Lung (tissue), 17 donors: ENCODE measurements at places on chromosomes 7 and 10. TPM values are rescaled to one million over a fixed set of nuclear protein-coding genes. Genes with fewer than 3 reads are reported as not detected.
A peak's percentile ranks its signal among the peaks of the same experiment; 100 is the strongest.

DNA sequence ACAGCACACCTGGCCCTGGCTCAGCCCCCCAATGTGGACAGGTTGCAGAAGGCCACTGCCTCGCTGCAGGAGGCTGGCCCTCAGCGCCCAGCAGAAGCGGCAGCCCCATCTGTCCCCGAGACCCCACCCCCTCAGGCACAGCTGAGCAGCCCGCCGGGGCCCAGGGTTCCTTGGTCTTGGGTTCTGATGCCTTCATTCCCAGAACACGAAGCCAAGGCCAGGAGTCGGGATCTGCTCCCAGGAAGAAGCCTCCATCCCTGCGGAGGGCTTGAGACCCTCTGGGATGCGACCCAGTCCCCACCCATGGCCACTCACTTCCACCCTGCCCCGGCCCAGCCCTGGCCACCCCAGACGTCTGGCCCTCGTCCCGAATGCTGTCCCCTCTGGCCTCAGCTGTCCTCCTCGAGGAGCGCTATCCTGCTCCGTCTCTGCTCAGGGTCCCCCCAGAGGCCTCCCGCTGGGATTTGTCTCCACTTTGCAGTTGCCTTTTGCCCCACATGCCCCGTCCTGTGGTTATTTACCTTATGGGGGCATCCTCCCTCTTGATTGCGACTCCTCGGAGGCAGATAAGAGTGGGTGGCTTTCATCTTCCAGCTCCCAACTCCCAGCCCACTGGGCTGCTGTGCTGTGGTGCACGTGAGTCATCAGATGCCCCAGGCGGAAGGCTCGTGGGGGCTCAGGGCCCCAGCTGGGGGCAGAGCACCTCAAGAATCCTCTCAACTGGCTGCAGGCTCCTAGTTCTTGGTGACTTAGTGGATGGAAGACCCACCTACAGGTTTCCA, 97.5 kb downstream of the MKI67 start:
- DNase-seq, result no peak

GRCh38 chr7:151013733-151014497, 10.4 kb downstream of the ATG9B start:
- peak; percentile 91 for DNase-seq

DNA sequence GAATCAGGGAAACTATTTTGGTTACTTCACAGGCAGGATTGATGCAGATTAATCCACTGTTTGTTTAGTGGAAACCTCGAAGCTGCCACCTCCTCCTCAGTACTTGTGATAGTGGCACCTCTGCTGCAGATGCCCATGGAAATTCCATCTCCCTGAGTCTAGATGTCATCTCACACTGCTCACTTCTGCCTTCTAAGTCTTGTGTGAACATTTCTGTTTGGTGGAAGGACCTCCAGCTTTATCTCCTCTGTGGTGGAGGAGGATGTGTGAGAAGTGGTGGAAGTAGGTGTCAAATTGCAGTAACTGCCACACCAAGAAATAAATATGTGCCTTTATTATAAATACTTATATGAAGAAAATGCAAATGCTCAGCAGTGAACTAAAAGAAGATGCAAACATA, 25.8 kb upstream of the GPR141 start:
- DNase-seq, result no peak

- DNase-seq, result peak; percentile 73
These were observed 36.2 kb upstream of the GTF2IRD1 start for GRCh38 chr7:74417419-74417971.

- no peak for DNase-seq
These were observed 32.8 kb downstream of the MRPS33 start for GRCh38 chr7:140981951-140982350.

DNA sequence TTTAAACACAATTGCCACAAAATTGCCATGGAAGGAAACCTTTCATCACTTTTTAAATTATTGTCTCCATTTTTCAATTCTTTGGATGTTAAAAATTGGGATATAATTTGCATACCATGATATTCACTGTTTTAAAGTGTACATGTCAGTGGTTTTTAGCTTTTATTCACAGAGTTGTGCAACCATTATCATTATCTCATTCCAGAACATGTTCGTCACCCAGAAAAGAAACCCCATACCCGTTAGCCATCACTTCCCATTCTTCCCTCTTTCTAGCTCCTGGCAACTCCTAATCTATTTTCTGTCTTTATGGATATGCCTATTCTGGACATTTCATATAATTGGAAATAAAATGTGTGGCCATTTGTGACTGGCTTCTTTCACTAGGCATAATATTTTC, 260.3 kb upstream of the FERD3L start:
- no peak for DNase-seq

GRCh38 chr7:22885797-22886261, 63.2 kb upstream of the TOMM7 start:
- no peak for DNase-seq

DNA sequence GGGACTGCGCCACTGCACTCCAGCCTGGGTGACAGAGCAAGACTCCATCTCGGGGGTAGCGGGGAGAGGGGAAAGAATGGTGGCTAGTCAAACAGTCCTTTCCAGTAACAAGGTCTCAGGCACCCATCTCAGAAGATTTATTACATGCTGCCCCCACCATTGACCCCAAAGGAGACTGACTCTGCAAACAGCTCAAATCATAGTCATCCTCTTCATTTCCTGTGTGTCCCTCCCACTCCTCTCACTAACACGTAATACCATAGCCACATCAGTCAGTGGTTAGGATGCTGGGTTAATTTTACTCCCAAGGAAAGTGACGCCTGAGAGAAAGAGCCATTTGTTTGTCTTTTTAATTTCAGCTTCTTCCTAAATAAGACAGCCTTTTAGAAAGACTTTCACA, 56.6 kb upstream of the BET1 start:
- no peak for DNase-seq

GRCh38 chr10:75773813-75774782, 342.7 kb downstream of the LRMDA start:
- DNase-seq, result peak; percentile 79

GRCh38 chr10:95308389-95309302, 17.8 kb upstream of the PDLIM1 start:
- no peak for DNase-seq

DNA sequence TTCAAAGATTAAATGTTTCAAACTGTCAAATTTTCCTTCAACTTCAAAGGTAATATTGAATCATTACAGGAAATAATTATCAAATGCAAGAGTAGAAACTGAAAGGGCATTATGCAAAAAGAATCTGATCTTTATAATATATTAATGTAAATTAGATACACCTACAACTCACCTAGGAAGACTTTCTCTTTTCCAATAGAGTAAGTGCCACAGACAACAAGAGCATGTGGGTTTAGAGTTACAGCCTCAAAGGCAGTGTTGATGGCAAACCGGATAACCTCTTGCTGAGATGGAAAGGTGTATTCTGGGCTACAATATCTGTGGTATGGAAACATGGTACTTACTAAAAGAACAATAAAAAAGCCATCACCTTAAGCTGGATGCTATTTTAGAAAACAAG, 11.7 kb downstream of the DCLRE1A start:
- DNase-seq, result no peak

DNA sequence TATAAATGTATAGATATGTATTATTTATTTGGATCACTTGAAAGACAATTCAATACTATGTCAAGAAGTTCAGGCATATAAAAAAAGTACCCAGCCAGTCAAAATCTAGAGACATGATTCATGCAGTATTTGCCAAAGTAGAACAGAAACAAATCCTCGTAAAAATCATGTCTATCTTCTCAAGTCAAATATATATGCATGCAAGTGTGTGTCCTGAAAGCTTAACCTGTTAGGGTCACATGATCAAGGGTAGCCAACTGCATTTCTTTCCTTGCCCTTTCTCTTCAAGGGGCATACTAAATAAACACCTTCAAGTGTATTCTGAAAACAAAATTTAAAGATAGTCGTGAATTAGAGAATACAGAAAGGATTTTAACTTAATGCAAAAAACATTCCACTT, 107.0 kb downstream of the HIBADH start:
- no peak for DNase-seq

GRCh38 chr10:71671994-71672946, 47.3 kb downstream of the C10orf105 start:
- DNase-seq, result peak; percentile 76

GRCh38 chr10:90089719-90090118, 388.3 kb downstream of the KIF20B start:
- DNase-seq, result no peak

DNA sequence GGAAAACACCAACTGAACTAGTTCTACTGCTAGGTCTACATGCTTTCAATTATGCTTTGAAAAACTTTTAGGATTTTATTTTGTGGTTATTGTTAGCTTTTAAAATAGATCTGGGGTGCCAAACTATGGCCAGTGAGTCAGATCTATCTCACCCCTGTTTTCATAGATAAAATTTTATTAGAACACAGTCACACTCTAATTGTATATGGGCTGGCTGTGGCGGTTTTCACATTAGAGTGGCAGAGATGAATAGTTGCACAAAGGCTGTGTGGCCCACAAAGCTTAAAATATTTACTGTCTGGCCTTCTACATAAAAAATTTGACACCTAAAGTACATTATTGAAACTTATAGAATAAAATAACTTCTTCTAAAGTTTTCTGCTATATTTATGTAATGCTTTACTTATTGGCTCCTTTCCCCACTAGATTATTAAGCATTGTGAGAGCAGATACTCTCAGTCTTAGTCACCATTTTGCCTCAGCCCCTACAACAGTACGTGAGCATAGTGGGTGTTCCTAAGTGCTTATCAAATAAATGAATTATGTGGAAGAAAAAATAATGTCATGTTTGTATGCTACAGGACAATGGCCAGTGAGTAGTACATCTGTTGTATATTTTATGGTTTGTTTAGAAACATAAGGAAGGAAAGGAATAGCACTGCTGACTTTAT, 5.4 kb upstream of the SUV39H2 start:
- no peak for DNase-seq

DNA sequence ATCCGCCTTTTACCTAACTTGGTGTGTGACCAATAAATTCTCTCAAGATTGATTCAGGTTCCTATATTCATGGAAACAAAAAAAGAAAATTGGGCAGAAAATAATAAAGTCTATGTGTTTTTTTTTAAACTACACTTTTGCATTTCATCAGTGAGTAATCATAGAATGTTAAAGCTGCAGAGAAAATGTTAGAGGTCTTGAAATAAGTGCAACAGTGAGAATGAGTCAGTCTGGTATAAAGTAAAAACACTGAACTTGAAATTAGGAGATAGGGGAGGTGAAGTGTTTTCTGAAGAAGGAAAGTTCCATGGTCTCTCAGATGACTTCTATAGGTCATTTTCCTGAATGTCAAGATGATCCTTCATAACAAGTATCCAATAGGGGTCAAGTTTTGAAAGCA, 202.6 kb upstream of the NRP1 start:
- DNase-seq, result no peak

GRCh38 chr7:33423646-33424020, 294.3 kb downstream of the BBS9 start:
- no peak for DNase-seq

GRCh38 chr10:1363446-1364121, 307.4 kb downstream of the WDR37 start:
- DNase-seq, result no peak

GRCh38 chr7:38327637-38328036, 54.2 kb upstream of the TARP start:
- no peak for DNase-seq

- peak; percentile 91 for DNase-seq
These were observed 43.4 kb downstream of the FOXL3 start for GRCh38 chr7:333393-333764.

DNA sequence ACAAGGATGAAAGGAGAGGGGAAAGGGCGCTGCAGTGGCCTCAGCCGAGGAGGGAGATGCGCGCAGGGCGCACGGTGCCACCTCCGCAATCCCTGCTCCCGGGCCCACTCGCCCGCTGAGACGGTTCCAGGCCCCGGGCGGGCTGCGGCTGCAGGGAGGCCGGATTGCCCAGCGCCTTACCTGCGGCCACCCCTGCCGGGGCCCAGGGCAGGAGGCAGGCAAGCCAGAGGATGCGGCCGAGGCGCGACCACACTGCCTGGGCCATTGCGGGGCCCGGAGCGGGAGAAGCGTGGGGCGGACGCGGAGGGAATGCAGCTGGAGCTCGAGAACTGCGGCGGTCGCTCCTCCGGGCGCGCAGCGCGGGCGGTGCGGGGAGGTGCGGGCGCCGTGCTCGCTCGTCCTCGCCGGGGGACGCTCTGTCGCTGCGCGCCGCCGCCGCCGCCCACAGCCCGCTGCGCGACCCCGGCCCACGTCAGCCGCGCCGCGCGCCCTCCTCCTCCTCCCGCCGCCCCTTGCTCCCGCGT, at the start of gene TMEM130:
TMEM130 (minus strand) TSS at position 418 of the 524 bp plus-strand sequence; CDS start at position 265, 153 bp downstream.
- DNase-seq, result no peak

GRCh38 chr10:11048707-11049278, 31.1 kb downstream of the CELF2 start:
- no peak for DNase-seq

- DNase-seq, result no peak
These were observed 58.2 kb downstream of the GLRX3 start for GRCh38 chr10:130194194-130194990.

DNA sequence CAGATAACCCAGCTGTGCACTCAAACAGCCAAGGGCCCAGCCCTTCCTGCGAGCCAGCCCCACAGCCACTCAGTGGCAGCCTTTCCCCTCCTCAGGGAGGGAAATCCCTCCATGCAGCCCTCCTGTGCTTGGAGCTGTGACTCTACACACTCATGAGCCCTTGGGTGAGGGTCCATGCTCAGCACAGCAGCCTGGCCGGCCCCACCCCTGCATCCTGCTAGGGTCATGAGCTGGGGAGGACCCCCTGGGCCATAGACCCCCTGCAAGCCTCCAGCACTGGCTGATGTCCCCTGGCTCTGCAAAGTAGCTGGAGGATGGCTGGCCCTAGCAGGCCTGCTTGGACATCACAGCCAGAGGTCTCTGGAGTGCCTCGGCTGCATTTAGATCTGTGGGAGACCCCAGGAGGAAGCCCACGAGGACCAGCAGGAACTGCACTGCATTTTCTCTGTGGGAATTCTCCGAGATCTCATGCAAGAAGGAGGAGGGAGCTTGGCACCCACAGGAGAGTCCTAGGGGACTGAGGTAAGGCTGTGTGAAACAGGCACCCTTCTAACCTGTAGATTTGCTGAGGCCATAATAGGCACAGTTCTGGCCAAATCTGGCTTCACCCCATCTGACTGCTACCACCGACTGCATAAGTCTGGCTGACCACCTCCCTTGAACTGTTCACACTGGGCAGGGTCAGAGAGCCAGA, 17.4 kb downstream of the TMEM273 start:
- DNase-seq, result no peak

- no peak for DNase-seq
These were observed 490.0 kb downstream of the SH2D4B start for GRCh38 chr10:81027706-81028105.

GRCh38 chr10:77189075-77189474, 448.5 kb downstream of the KCNMA1 start:
- no peak for DNase-seq

GRCh38 chr10:132533571-132534260, 3.9 kb upstream of the INPP5A start:
- DNase-seq, result no peak

The AGFG2 gene
- 15.9 TPM for polyA plus RNA-seq

The TEX47 gene
- not detected for polyA plus RNA-seq

The COMMD3 gene
- 61.2 TPM for polyA plus RNA-seq

The C7orf57 gene
- polyA plus RNA-seq, result 1.6 TPM

The ST8SIA6 gene
- 1.8 TPM for polyA plus RNA-seq

The ZNF727 gene
- 0.12 TPM for polyA plus RNA-seq

The CHAT gene
- polyA plus RNA-seq, result not detected

The DHX32 gene
- polyA plus RNA-seq, result 15.2 TPM

The MEIG1 gene
- polyA plus RNA-seq, result 1.5 TPM

The PNLIPRP3 gene
- not detected for polyA plus RNA-seq

The AS3MT gene
- 3.8 TPM for polyA plus RNA-seq

The PLOD3 gene
- polyA plus RNA-seq, result 65.2 TPM

The CLRN3 gene
- polyA plus RNA-seq, result 0.10 TPM

The EBF3 gene
- 0.08 TPM for polyA plus RNA-seq

The ANKRD2 gene
- polyA plus RNA-seq, result 1.2 TPM

The RBM33 gene
- 25.9 TPM for polyA plus RNA-seq

The FAM25A gene
- 0.45 TPM for polyA plus RNA-seq

The ZNF804B gene
- not detected for polyA plus RNA-seq

The DCLRE1C gene
- polyA plus RNA-seq, result 5.5 TPM

The TTYH3 gene
- polyA plus RNA-seq, result 60.9 TPM
